ENCODE measurements at places on chromosomes 1 and 21.

DNA sequence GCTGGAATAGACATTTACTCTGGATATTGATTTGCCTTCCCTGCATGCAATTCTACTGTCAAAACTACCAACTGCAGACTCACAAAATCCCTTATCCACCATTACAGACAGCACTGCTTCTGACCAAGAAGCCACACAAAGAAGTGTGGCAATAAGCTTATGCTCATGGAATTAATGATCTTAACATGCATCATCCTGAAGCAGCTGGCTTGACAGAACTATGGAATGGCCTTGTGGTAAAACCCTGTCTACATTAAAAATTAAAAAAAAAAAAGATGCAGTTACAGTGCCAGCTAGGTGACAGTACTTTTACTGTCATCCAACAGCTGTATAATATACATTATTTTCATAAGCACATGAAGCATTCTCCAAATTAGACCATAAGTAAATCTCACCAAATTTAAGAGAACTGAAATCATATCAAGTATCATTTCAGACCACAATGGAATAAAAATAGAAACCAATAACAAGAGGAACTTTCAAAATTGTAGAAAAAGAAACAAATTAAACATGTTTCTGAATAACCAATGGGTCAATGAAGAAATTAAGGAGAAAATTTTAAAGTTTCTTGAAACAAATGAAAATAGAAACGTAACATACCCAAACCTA is 70.7 kb downstream of the SCMH1 start:
- DNase-seq: no peak

DNA sequence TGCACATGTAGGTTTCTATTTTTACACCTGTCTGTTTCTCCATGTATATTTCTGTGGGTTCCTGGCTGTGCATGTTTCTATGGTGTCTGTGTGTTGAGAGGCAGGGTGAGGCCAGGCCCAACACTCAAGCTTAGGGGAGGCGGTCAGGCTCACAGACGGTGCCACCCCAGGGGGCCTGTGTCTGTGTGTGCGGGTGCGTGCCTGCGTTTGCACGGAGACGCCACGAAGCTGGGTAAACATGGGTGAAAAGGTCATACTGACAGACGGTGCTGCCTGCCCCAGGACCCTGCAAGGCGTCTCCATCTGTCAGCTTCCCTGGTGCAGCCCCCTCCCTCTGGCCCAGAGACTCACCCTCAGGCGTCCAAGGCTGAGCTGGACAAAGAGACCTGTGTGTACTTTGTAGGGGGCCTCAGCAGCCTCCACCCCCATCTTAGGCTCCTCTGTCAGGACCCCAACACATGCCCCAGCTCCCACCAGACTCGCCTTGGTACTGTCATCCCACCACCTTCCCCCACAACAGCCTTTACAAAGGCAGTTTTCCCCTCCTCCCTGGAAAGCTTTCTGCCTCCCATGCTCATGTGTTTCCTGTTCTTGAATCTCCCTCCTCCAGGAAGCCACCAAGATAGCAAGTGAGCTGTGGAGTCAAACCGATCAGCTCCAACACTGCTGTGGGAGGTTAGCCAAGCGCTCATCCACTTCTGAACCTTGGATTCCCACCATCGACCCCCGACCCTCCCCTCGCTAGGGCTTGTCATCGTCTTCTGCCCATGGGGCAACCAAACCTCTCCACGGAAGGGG is 34.1 kb downstream of the PTPRF start:
- no peak for DNase-seq

GRCh38 chr1:18529714-18530113 is 49.0 kb downstream of the KLHDC7A start:
- DNase-seq: no peak

GRCh38 chr1:92944901-92945747 is 16.1 kb downstream of the DIPK1A start:
- DNase-seq: no peak

GRCh38 chr1:29839726-29840125 is 603.4 kb downstream of the PTPRU start:
- DNase-seq: no peak

DNA sequence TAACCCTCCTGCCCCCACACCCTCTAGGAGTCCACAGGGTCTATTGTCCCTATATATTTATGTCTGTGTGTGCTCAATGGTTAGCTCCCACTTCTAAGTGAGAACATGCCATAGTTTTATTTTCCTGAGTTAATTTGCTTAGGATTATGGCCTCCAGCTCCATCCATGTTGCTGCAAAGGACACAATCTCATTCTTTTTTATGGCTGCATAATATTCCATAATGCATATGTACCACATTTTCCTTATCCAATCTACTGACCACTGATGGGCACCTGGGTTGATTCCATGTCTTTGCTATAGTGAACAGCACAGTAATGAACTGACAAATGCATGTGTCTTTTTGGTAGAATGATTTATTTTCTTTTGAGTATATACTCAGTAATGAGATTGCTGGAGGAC is 13.3 kb upstream of the FHAD1 start:
- no peak for DNase-seq
